ENCODE measurements at places on chromosomes 13 and 19. TPM values are rescaled to one million over a fixed set of nuclear protein-coding genes. Genes with fewer than 3 reads are reported as not detected.

The SOX1 gene
- 0.10 TPM for total RNA-seq

The PRX gene
- 0.71 TPM for total RNA-seq

The LILRB1 gene
- 1.1 TPM for total RNA-seq

The ZNF667 gene
- 1.7 TPM for total RNA-seq

The NAA16 gene
- total RNA-seq: 21.3 TPM

The MIA gene
- total RNA-seq: not detected

The GNG7 gene
- total RNA-seq: 0.55 TPM

The ZNF606 gene
- total RNA-seq: 4.2 TPM

The ZNF154 gene
- 2.1 TPM for total RNA-seq

The ANKLE1 gene
- 7.6 TPM for total RNA-seq

The OR10H1 gene
- total RNA-seq: 0.05 TPM

The ADGRE3 gene
- not detected for total RNA-seq

The PSG2 gene
- total RNA-seq: not detected

The TBXA2R gene
- total RNA-seq: 0.49 TPM

The SPRY2 gene
- total RNA-seq: 0.33 TPM

The ZNF497 gene
- total RNA-seq: 0.99 TPM

The CEACAM18 gene
- total RNA-seq: not detected

The LRRC63 gene
- total RNA-seq: 0.16 TPM

The ZNF112 gene
- 0.53 TPM for total RNA-seq

The CYP2F1 gene
- total RNA-seq: not detected

The LHB gene
- total RNA-seq: not detected

The RGS9BP gene
- not detected for total RNA-seq

The IL17D gene
- 1.3 TPM for total RNA-seq

The C19orf33 gene
- not detected for total RNA-seq

The SELENOV gene
- total RNA-seq: not detected

The NUP62 gene
- total RNA-seq: 172 TPM

The LYL1 gene
- total RNA-seq: 1.9 TPM

The DLL3 gene
- 3.3 TPM for total RNA-seq

The GJB2 gene
- 4.4 TPM for total RNA-seq

The ZNF726 gene
- 7.6 TPM for total RNA-seq

The BRME1 gene
- total RNA-seq: 7.3 TPM

The ZSWIM4 gene
- 3.2 TPM for total RNA-seq

The PSG5 gene
- not detected for total RNA-seq

The LIM2 gene
- 0.65 TPM for total RNA-seq

The ZNF549 gene
- 4.1 TPM for total RNA-seq

The SIGLEC11 gene
- total RNA-seq: not detected

The CGB1 gene
- not detected for total RNA-seq

The MISP gene
- 0.08 TPM for total RNA-seq

The GRK1 gene
- not detected for total RNA-seq

The GPC6 gene
- total RNA-seq: 0.08 TPM

The IFNL1 gene
- not detected for total RNA-seq

The SCEL gene
- total RNA-seq: not detected

The TMPRSS9 gene
- total RNA-seq: not detected

The BABAM1 gene
- total RNA-seq: 130 TPM

The GFY gene
- total RNA-seq: not detected

The OSCAR gene
- total RNA-seq: not detected

The WDR87 gene
- not detected for total RNA-seq

The AKT1S1 gene
- total RNA-seq: 28.0 TPM

The MYH14 gene
- 0.63 TPM for total RNA-seq

The EPSTI1 gene
- total RNA-seq: 8.9 TPM

The COL4A1 gene
- total RNA-seq: 0.66 TPM

Data from activated T-cell treated with anti-CD3 and anti-CD28 coated beads, Interleukin-2, amount 50 U/mL, for 4 hours (primary cell).